ENCODE measurements at places on chromosomes 4 and X.

DNA sequence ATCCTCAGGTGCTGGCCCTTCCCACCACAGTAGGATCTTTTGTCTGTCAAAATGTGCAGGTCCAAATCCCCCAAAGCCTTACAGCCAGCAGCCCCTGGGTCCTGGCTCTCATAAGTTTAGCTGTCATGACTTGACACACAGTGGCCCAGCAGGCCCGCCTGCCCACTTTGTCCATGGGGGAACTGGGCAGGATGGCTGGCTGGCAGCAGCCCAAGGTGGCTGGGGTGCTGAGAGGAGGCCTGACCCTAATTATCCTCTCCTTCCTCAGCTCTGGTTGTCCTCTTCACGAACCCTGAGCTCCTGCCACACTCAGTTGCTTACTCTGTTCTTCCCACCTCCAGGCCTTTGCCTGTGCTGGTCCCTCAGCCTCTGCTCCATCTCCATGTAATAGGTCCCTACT, 46.4 kb upstream of the PJA1 start:
- no peak for DNase-seq

DNA sequence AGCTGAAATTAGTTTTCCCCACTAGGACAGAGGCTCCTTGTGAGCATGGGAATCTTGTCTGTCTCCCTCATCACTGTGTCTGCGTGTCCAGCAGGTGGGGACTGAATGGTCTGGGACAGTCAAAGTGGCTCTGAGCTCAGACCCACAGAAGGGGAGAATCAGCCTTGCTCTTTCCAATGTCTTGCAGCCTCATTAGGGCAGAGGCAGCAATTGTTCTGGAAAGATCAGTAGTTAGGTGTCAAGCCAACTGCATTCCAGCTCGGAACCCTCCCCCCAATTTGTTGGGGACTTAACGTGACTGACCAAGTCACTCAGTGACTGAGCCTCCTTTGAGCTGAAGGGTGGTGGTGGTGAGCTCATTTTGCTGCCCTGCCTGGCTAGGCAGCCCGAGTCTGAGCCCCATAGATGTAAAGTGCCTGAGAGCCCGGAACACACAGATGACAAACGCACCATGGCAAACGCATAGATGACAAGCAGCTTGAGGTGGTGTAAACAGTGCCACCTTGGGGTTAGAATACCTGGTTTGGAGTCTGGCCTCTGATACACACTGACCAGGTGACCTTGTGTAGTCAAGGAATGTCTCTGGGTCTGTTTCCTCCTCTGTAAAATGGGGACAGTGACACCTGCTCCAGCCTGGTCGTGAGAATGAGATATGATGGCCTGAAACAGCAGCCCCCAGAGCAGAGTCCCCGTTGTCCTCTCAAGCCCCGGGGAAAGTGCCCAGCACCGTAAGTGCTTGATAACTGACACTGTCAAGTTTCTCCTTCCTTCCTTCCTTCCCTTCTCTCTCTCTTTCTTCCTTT, 2.7 kb upstream of the SORCS2 start:
- DNase-seq: no peak

- peak; percentile 9 for DNase-seq
These were observed 6.2 kb downstream of the SORCS2 start for GRCh38 chr4:7198440-7199128.

DNA sequence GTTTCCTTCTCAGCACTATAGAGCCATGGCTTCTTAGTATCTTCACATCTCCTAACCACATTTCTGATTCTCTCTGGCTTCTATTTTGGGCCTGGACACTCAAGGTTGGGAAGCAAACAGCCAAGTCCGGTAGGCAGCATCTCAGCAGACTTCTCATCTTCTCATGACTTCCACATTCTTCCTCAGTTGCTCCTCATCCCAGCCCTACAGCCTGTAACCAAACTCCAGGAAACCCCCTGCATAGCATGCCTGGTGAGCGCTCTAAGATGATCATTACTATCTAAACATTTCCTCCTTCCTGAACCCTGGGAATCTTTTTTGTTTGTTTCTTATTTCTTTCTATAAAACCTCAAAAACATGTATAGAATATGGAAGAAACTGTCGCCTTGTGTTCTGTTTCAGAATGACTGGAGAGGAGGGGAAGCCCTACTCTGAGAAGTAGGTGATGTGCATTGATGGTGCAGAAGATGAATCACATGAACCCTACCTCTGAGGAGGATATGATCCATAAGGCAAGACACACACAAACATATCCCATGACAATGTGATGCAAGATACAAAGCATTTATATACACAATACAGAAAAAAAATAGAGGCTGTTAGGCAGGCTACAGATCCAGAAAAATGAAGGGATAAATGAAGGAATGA, 219.8 kb upstream of the GYPA start:
- no peak for DNase-seq

- no peak for DNase-seq
These were observed 50.1 kb upstream of the TBC1D14 start for GRCh38 chr4:6859543-6859942.

- peak; percentile 69 for DNase-seq
These were observed 645 bp upstream of the RAB28 start for GRCh38 chr4:13484749-13485221.

GRCh38 chrX:51851507-51852085, 41.8 kb upstream of the MAGED1 start:
- DNase-seq: no peak

DNA sequence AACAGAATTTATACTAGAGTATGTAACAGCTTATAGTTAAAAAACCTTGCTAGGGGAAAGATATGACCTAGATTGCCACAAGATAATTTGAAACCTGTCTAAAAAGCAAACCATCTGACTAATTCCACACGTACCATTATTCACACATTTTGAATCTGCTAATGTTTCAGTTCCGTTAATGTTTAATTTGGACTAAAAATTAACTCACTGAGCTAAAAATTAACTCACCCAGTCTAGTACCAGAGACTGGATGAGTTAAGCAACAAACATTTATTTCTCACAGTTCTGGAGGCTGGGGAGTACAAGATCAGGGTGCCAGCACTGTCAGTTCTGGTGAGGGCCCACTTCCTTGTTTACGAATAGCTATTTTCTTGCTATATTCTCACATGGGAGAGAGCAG, 231.5 kb upstream of the DIAPH2 start:
- no peak for DNase-seq

DNA sequence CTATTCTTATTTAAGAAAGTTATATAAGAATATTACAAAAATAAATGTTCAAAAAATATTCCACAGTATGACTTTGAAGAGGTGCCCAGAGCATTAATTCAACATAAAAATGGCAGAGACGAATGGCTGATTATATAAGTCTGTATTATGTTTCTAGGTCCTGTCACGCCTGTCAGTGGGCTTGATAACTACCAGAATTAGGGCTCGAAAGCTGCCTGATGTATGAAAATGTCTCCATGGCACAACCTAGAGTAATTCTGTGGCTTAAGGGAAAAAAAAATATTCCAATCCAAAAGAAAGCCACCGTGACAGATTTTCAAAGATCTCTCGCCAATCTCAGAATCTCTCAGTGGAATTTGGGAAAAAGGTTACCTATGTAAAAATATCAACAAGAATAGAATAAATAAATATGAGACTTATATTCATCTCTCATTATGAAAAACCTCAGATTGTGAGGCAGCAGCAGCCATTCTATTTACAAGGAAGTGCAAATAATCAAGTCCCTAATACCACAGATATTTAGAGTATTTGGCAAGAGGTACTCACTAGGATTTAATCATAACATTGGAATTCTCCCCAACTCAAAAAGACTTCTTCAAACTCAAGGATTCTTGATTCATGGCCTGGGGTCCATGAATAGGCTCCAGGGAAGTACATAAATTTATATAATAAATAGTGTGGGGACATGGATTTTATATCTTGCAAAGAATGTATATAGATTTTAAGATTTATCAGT, 489.1 kb upstream of the INTU start:
- DNase-seq: no peak

GRCh38 chr4:136650541-136651277, 881.6 kb downstream of the PCDH18 start:
- peak; percentile 30 for DNase-seq

- DNase-seq: no peak
These were observed 100.7 kb upstream of the ZDHHC15 start for GRCh38 chrX:75623535-75623934.

GRCh38 chr4:153706519-153706918, 22.4 kb downstream of the TLR2 start:
- DNase-seq: no peak

- no peak for DNase-seq
These were observed 62.4 kb upstream of the MSANTD1 start for GRCh38 chr4:3186609-3187008.

- peak; percentile 10 for DNase-seq
These were observed 34.7 kb upstream of the ASMTL start for GRCh38 chrX:1487401-1487800.

DNA sequence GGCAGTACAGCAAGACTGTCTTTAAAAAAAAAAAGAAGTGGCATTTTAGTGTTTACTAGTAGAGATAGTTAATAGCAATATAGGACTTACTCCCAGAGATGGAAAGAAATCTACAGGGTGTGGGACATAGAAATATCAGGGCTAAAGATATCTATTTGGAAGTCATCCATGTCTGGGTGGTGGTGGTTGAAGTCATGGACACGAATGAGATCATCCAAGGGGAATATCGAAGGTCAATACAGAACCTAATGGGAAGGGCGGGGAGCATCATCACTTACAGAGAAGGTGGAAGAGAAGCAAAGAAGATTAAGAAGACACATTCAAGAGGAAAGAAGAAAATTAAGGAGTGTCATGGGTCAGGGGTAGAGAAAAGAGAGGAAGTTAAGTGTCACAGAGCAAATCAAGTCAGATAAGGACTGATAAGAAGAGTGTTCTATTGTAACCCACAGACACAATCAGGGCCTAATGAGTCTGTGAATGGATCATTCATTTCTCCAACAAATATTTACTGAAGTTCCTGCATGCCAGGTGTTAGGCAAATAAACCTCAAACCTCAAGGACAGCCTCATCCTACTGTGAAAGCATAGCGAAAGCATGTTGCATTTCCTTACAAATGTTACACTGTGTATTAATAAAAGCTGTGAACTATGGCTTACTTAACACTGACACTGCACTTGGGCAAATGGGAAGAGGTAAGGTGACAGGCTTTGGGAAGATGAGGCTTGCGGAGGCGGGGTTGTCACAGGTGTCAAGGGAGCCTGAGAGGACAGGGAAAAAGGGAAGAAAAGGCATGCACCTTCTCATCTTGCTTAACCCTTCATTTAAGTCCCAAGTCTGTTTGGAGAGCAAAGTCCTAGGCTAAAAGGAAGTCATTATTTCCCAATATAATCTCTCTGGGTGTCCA, 65.3 kb downstream of the ELOVL6 start:
- no peak for DNase-seq

DNA sequence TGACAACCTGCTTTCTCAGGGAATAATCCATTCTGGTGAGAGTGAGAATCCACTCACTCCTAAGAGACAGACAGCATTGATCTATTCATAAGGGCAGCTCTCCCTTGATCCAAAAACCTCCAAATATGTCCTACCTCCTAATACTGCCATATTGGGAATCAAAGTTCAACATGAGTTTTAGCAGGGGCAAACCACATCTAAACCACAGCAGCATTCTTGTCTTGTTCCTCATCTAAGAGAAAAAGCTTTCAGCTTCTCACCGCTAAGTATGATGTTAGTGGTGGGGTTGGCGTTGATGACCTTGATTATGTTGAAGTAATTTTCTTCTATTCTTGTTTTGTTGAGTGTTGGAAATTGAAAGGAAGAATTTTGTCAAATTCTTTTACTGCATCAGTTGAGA, 69.6 kb downstream of the SERTM2 start:
- DNase-seq: no peak

DNA sequence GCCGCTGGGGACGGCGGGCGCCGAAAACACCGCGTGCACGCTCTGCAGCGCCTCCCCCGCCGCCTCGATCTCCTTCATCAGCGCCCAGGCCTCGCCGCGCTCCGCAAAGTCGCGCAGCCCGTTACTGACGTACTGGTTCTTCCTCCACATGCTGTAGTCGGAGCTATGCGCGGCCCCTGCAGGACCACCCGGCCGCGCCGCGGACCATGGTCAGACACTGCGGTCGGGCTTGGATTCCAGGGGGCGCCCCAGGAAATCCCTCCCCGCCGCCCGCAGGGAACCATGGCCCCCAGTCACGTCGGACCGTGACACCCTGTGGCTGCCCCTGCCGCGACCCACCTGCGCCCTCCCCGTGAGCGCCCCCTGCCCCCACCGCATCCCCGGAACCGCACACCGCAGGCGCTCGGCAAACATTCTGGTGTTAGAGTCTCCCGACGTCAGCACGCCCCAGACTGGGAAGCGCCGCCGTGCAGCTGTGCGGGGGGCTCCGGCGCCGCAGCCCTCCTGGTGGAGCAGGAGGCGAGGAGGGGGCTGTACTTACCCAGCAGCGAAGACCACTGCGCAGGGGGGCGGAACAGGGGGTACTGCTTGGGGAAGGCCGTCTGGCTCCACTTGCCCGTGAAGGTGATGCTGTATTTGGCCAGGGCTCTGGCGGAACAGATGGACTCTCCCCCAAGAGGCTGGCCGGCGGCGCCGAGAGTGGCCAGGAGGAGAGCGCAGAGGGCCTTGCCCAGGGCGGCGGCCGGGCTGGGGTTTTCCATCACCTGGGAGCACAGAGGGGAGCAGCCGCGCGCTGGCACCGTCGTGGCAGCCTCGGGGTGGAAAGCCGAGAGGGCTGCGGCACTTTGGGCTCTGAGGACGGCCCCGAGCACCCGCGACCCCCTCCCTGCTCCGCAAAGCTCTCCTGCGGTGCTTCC, 814 bp downstream of the SPON2 start:
- peak; percentile 60 for DNase-seq

GRCh38 chr4:139892973-139893736, 227.5 kb downstream of the MGST2 start:
- no peak for DNase-seq

GRCh38 chr4:153532636-153533035, 66.5 kb downstream of the TMEM131L start:
- DNase-seq: no peak

GRCh38 chrX:149487292-149487691, 17.8 kb downstream of the IDS start:
- peak; percentile 36 for DNase-seq

DNA sequence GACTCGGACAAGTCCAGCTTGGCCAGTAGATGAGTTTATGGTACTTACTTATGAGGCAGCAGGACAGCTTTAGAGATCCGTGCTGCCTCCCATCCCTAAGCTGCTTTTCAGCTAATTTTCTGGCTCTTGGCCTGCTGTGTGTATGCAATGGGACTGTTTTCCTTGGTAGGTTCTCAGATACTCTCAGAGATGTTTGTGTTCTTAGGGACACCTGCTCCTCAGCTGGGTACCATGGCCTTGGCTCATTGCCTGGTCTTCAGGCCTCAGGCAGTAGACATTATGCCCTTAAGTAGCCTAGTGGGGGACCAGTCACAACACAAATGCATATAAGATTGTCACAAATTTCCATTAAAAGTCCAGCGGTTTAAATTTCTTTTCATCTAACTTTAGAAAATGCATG, 688.0 kb downstream of the PCDH7 start:
- DNase-seq: no peak

DNA sequence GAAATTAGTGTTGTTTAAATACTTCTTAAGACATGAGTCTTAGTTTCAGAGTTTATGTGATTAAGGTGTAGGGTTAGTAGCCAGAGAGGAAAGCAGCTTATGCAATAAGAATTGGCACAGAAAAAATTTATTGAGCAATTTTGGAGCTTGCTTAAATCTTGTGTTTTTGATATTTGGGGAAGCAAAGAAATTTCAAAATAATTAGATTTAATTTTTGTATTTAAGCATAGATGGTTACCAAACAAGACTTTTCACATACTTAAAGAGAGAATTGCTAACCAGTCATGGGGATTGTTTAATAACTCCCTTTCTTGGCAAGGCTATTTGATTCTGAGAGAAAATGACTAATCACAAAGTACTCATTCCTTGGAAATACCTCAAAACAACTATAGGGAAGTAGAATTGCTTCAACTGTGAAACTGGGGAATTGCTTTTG, 202.0 kb upstream of the GRID2 start:
- DNase-seq: no peak
